ENCODE measurements at places on chromosomes 1 and 21.

GRCh38 chr1:104878203-104878909 lies 1128.7 kb downstream of the AMY1C start:
- DNase-seq: no peak

- DNase-seq: no peak
Observed at GRCh38 chr1:21157054-21157453, 19.6 kb downstream of the EIF4G3 start.

DNA sequence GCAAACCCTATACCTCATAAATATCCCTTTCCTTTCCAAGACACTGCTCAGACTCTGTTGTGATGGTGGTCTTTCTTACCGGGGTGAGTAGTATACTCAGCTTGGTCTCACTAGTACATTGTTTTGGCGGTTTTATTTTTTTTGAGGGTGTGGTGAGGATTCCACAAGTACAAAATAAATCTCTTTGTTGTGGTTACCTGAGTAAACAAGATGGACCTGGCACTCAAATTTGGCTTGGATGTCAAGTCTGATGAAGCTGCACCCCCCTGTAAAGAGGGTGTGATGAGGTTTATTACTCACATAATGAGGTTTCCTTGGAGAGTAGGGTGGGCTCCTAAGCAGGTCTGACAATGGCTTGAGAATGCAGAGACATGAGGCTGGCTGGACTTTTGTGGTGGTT lies 68.2 kb upstream of the KCNJ6 start:
- DNase-seq: no peak

DNA sequence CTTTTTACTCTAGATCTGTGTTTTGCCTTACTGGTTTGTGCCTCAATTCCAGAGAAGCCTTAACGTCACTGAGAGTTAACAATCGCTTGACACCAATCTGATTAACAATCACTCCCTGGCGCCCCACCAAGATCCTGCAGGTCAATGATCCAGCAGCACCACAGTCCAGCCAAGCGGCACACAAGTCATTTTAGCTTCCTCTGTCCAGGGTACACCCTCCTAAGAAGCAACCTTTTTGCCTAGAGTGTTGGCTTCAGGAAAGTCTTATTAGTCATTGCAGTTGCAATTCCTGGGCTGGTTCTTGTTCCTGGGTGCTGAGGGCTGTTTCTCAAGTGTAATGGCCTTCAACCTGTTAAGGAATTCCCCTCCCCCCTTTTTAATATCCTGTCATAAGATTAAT lies 323.0 kb upstream of the USP25 start:
- DNase-seq: no peak

GRCh38 chr1:196002906-196003305 lies 605.3 kb downstream of the KCNT2 start:
- no peak for DNase-seq

GRCh38 chr21:45032332-45032731 lies 42.0 kb upstream of the ADARB1 start:
- DNase-seq: no peak

DNA sequence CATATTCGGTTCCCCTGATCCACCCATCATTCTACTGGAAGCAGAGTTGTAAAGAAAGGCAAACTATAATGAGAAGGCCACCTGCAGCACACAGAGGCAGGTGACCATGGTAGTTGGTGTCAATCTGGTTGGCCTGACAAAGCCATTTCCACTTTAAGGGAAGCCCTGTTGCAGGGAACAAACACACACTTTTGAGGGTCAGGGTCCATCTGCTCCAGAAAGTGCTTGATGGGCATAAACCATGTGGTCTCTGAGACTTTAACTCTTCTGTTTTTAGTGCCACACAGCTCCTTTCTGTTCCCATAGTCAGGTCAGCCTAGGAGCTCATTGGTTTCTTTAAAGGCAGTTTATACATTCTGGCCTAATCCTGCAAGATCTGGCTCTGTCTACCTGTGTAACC lies 17.5 kb upstream of the BOLA1 start:
- no peak for DNase-seq

- no peak for DNase-seq
Observed at GRCh38 chr1:243455760-243456651, 200.2 kb downstream of the SDCCAG8 start.

GRCh38 chr1:111735321-111735720 lies 3.9 kb downstream of the INKA2 start:
- DNase-seq: no peak

- DNase-seq: no peak
Observed at GRCh38 chr1:109509176-109510134, at the start of gene AMIGO1. TSS of gene AMIGO1 (minus strand) at chr1:109509727. CDS start at chr1:109508912, 815 bp downstream.

- DNase-seq: no peak
Observed at GRCh38 chr1:72524021-72524420, 241.7 kb upstream of the NEGR1 start.

DNA sequence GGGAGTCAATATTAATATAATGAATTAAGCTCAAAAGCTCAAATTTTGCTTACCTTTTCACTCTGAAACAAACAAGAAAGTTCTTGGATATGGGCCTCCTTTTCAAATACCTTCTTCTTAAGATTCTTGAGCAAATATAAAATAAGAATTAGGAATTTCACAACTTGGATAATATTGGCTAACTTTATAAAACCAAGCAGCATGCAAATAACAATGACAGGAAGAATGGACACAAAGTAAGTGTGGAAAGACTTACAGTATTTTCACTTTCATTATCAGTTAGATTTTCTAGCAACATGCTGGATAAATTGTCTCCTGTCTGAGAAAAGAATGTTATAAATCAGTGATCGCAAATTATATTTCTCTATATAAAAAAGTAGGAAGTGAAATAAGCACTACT lies 13.2 kb downstream of the ODF2L start:
- no peak for DNase-seq

GRCh38 chr21:42198929-42199867 lies 19.7 kb upstream of the ABCG1 start:
- DNase-seq: peak; percentile 64

- DNase-seq: peak; percentile 49
Observed at GRCh38 chr1:59574085-59574484, 240.7 kb upstream of the HOOK1 start.

DNA sequence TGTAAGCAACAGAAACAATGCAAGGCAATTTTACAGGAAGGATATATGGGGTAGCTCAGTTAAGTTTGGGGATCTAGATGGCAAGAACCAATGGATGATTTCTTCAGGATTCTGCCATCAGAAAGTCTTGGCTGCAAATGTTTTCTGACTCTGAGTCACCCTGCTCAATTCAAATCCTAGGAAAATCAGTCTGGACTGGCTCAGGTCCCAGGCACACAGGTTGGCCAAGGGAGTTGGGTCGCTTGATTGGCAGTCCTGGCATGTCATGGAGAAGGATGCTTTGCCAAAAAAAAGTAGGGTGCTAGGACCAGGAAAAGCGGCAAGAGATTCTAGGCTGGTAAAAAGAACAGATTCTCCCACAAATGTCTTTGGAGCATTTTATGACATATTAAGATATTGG lies 28.9 kb upstream of the S1PR1 start:
- DNase-seq: no peak

GRCh38 chr1:162003830-162004215 lies 19.8 kb downstream of the OLFML2B start:
- DNase-seq: peak; percentile 75
